ENCODE measurements at places on chromosomes 4 and X.

- no peak for DNase-seq
Observed at GRCh38 chr4:123415977-123416376, 19.4 kb downstream of the SPRY1 start.

- no peak for DNase-seq
Observed at GRCh38 chr4:2390146-2390545, 28.3 kb downstream of the ZFYVE28 start.

DNA sequence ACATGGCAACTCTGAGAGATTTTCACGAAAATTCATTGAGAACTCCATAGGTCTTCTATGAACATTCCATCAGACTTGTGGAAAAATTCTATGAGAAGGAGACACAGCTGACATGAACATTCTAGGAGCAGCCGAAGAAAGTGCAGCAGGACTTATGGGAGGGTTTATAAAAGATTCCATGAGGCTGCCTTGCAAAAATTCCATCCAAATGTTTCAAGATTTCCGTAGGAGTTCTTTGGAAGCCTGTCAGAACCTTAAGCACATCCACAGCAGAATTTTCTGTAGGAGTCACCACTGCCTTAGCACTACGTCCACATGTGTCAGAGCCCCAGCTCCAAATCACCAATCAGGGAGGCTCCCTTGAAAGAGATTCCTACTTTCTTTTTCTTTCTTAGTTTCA is 67.0 kb upstream of the MSX1 start:
- no peak for DNase-seq

DNA sequence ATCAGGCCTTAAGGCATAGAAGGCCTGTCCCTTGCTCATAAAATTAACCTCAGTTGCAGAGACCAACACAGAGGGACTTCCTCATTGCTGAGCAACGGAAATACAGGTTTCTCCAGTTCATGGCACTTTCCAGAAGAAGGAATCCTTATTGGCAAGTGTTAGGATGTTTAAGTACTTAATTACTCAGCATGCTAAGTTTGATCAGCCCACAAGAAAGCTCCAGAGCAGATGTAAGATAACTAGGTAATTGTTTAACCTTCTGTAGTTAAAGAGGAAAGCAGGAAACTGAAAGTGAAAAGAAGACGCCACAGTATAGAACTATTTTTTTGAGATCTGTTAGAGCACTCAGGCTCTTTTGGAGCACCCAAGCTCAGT is 33.5 kb downstream of the SMS start:
- no peak for DNase-seq

DNA sequence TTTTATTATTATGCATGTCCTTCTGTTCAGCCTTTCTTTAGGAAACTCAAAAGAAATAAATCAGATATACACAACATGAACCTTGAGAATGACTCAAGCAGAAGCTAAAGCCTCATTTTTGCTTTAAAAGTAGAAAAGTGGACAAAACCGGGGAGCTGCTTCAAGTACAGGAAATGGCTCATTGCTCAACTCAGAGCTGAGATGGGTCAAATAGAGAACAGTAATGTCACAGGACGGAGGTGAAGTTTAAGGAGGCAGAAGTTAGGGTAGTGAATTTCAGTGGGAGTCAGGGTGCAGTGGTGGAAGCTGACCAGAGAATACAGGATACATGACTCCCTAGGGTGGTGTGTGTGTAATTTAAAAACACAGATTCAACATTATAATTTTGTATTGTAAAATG is 22.2 kb downstream of the PHKA2 start:
- DNase-seq: no peak

DNA sequence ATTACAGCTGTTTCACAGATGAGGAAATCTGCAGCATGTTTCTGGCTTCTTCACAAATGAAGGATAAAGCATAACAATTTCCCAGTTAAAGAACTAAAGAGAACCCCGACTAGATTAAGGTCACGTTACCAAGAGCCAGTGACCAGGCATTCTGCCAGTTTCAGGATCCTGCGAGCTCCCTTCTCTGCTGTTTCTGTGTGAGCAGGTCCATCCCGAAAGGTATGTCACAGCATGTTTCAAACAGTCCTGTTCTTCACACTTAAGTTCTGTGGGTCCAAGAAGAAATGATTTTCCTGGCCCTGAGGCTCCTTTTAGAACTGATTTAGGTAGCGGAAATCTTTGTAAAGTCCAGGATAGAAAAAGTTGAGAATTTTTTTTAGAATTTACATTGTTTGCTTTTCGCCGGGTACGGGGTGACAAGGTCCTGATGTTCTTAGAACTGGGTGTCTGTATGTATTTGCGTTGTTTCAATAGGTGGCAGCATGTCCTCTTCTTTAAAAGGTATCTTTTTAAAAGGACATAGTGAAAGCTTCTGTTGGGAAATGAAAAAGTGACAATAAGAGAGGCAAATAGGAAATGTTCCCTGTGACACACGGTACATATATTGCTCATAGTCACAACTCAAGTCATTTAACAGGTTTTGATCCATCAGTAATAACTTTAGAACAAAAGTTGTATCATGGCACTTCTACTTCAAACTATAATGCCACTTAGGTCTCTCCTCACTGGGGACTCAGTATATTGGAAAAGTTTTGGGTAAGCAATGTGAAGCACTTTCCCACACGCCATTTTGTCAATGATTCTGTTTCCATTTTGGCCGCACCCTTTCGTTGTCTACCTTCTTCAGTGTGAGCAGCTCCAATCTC is 18.4 kb downstream of the IL21 start:
- peak; percentile 22 for DNase-seq
